ENCODE measurements at places on chromosomes 1 and 21. TPM values are rescaled to one million over a fixed set of nuclear protein-coding genes. Genes with fewer than 3 reads are reported as not detected.

SPRR2E gene
- not detected for total RNA-seq

S100A3 gene
- not detected for total RNA-seq

WDR64 gene
- total RNA-seq, result not detected

SIM2 gene
- not detected for total RNA-seq

UMODL1 gene
- not detected for total RNA-seq

S100B gene
- 1.8 TPM for total RNA-seq

OR2T29 gene
- not detected for total RNA-seq

FALEC gene
- total RNA-seq, result not detected

BRINP3 gene
- total RNA-seq, result 14.7 TPM

HSPA6 gene
- not detected for total RNA-seq

GRCh38 chr1:178541379-178541778 is 28.5 kb downstream of the TEX35 start:
- no peak for DNase-seq

DNA sequence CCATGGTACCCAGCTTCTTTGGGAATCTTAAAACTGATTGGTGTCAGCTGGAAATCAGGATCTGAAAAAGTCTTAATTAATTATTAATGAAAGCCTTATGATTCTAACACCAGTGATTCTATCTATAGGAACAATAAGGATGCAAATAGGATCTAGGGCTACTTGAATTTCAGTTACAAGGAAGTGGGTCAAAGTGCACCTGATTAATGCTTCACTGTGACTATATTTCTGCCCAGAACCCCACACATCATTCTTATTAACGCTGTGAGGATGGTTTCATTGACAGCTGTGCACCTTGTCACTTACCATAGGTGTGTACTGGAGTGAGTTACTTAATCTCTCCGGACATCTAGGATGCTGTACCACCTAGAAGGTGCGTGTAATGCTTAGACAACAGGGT is 99.8 kb upstream of the ETV3 start:
- no peak for DNase-seq

- peak; percentile 64 for DNase-seq
These were observed 15.3 kb downstream of the CD2 start for GRCh38 chr1:116769561-116769977.

GRCh38 chr21:45294509-45295291 is 7.0 kb upstream of the POFUT2 start:
- peak; percentile 93 for DNase-seq

- no peak for DNase-seq
These were observed 8.5 kb downstream of the CFHR4 start for GRCh38 chr1:196896355-196896754.

- DNase-seq, result no peak
These were observed 8.5 kb downstream of the SERINC2 start for GRCh38 chr1:31421371-31422040.

- DNase-seq, result peak; percentile 9
These were observed 122.5 kb downstream of the GLIS1 start for GRCh38 chr1:53616511-53616910.

DNA sequence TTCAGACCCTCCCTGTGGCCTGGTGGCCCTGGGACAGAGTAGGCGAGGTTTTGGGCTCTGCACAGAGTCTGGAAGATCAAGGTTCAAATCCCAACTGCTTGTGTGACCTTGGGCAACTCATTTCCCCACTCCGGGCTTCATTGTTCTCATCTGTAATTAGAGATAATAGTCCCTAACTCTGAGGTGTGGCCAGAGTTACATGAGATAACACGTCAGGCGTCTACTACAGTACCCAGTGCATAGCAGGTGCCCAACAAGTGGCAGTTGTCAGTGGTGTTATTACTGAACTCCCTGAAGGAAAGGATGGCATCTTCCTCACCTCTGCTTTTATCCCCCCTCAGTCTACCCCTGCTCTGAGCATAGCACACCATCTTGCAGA is 20.8 kb downstream of the RAP1GAP start:
- no peak for DNase-seq

DNA sequence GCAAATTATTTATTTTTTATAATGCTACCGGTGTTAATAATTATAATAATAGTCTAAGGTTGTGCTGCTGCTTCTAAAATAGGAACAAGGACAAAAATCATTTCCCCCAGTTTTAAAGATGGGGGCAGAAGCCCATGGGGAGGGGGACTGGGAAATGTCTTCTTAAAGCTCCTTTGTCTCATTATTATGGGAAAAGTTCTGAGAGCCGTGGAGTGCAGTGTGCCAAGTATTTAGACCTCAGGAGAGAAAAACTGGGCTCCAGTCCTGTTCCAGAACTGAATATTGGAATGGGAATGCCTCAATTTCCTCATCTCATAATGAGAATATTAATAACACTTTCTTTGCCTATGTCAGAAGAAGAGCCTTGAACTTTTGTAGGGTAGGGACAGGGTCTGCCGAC is 40.9 kb upstream of the ATF3 start:
- no peak for DNase-seq

DNA sequence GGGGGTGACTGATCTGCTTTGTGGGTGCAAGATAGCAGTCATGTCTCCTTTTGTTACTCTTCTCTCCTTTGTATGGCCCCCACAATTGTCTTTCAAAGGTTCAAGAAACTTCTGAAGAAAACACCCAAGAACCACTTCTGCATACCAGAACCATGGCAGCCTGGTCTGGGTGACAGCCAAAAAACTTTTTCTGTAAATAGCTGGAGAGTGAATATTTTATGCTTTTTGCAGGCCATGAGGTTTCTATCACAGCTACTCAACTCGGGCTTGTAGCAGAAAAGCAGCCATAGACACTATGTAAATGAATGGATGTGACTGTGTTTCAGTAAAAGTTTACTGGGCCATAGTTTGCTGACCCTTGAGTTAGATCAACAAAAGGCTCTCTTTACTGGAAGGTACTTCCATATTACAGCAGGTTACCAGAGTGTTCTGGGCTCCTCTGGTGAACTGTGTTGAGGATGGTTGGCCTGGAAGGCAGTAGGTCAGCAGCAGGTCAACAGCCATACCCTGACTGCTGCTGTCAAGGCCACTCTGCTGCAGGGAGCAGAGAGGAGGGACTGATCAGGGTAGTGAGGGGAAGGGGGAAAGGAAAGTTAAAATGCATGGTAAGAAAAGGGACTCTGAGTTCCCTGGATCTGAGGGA is 116.4 kb downstream of the GDAP2 start:
- DNase-seq, result peak; percentile 57

GRCh38 chr1:62012836-62013235 is 181.8 kb upstream of the L1TD1 start:
- DNase-seq, result peak; percentile 42

- peak; percentile 7 for DNase-seq
These were observed 267.9 kb downstream of the PTPRU start for GRCh38 chr1:29504196-29504595.

GRCh38 chr1:181777286-181777685 is 284.2 kb downstream of the ZNF648 start:
- DNase-seq, result no peak

- no peak for DNase-seq
These were observed 105.8 kb downstream of the MAN1A2 start for GRCh38 chr1:117473063-117473462.

All from stomach (tissue), 19 donors.